SK-N-SH (cell line): ENCODE measurements at places on chromosomes 7 and 10.

DNA sequence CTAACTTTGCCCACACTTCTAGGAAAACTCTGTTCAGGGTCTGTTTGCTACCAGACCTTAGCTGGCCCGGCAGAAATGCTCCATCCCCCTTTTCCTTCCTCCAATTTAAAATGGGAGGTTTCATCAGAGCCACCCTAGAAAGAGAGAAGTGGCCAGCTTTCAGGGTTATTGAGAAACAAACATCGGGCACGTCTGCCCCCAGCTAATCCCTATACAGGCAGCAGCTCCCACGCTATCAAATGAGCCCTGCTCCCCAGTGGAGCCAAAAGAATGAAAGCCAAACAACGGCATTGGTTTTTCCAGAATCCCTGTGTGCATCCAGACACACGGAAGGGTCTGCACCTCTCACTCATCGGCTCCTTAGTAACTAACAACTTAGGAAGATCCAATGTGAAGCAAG, 132.5 kb downstream of the GRID1 start:
- DNase-seq = no peak

DNA sequence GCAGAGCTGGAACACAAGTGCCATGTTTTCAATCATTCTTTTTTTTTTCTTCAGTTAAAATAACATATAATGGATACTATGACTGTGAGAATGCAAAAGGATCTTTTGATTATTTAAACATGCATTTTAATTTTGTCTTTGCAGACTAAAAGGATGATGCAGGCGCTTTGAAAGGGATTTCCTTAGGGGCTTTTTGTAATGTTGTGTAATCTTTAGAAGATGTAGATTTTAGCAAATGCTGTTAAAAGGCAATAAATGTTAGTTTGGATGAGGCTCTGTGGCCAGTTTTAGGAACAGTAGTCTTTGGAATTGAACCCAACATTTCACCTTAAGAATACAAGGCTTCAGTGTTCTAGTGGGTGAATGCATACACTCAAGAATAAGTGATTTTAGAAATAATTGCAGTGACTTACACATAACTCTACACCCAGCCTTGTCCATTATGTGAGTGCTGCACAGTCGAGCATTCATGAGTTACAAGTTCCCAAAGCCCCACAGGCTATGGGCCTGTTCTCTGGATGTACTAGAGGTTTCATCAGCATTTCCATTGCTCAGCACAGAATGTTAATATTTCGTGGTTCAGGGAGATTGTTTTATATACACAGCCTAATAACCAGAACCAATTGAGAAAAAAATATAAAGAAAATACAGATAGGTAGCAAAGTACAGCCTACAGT, 11.6 kb downstream of the PAPSS2 start:
- no peak for DNase-seq

DNA sequence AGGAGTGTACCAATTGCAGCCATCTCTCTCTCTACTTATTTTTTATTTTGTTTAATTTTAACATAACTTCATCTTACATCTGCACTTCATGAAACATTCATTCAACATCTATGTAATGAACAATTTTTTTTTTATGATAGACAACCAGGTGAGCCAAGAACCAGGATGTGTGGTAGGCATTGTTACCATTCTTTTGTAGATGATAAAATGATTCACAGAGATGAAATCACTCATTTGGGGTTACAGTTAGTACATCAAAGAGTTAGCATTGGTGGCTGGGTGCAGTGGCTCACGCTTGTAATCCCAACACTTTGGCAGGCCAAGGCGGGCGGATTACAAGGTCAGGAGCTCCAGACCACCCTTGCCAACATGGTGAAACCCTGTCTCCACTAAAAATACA, 127.8 kb downstream of the HDAC9 start:
- no peak for DNase-seq

- DNase-seq = no peak
Observed at GRCh38 chr10:32142646-32143045, 86.4 kb upstream of the KIF5B start.

DNA sequence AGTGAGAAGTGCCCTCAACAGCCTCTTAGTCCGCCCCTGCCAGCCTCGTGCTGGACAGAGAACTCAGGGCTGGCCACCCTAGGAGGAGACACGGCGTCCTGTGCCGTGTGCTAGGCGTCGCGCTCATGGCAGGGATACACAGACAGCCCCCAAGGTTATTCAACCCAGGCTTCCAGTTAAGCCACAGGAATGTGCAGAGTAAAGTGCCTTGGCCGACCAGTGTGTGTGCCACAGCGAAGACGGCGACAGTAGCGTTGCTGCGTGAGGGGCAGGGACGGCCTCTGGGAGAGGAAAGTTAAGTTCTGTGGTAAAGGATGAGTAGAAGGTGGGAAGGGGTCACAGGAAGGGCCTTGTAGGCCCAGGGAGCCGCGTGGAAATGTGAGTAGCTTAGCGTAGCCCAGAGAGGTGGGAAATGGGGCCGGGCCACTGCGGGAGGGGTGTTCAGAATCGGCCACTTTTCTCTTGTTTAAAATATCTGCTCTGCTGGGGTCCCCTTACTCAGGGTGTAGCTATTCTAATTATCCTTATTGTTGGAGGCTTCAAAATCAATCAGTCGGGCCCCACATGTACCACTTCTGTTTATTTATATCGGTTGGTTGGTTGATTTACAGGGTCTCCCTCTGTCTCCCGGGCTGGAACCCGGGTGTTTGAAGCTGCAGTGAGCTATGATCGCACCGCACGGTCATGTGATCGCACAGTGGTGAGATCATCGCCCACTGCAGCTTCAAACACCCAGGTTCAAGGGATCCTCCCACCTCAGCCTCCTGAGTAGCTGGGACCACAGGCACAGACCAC, 24.5 kb downstream of the TMEM120A start:
- DNase-seq = no peak
